ENCODE measurements at places on chromosomes 11 and 22.

GRCh38 chr11:68999093-68999747 lies 13.8 kb downstream of the MRGPRF start:
- DNase-seq: no peak

GRCh38 chr22:34743110-34743751 lies 322.7 kb upstream of the ISX start:
- DNase-seq: no peak

- no peak for DNase-seq
Observed at GRCh38 chr11:32115446-32115845, 24.6 kb downstream of the RCN1 start.

- DNase-seq: no peak
Observed at GRCh38 chr22:24225044-24225601, 19.8 kb downstream of the GGT5 start.

DNA sequence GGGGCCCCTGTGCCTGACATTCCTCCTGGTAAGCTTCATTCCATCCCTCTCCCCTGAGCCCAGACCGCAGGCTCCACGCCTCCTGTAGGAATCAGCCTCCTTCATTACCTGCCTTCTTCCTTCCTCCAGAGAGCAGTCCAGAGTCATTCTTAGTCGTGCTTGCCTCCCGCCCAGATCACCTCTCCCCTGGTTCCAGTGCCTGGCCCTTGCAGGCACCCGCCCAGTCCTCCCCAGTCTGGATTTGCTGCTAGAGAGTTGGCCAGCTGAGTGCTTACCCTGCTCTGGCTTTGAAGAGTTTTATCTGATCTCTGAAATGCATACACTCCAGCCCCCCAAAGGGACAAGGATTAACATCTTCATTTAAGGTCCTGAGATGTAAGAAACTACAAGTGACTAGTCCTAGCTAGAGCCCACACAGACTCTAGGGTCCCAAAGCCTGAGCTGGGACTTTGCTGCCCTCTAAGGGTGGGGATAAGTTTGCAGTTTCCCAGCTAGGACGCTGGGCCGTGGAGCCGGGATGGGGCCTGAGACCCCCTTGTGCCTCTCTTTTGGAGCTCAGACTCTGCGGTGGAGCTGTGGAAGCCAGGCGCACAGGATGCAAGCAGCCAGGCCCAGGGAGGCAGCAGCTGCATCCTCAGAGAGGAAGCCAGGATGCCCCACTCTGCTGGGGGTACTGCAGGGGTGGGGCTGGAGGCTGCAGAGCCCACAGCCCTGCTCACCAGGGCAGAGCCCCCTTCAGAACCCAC lies 1.6 kb downstream of the NR1H3 start:
- DNase-seq: no peak

DNA sequence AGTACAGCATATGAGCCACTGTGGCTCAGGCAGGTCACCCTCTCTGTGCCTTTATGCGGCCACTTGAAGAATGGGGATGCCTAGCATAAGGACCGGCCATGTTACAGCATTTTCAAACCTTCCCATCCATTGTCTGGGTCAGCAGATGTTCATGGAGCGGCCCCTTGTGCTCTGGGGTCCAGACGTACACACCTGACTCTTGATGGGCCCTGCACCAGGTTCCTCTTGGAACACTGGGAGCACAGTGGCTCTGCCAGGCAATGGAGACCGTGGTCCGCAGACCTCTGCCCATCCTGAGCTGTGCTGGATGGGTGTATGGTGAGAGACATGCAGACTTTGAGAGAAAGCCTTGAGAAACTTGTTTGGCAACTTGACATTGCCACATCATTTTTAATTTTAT lies 9.8 kb downstream of the PRDM11 start:
- no peak for DNase-seq

Data from NCI-H187 (cell line).